Activated CD4-positive, CD25-positive, alpha-beta regulatory T cell (primary cell): ENCODE measurements at places on chromosomes 16 and 17.

GRCh38 chr17:72393553-72393952, 272.7 kb downstream of the SOX9 start:
- DNase-seq: no peak

GRCh38 chr17:50047488-50048126, 8.3 kb upstream of the ITGA3 start:
- no peak for DNase-seq

- no peak for DNase-seq
These were observed 120.3 kb downstream of the AXIN2 start for GRCh38 chr17:65441053-65441605.

GRCh38 chr16:28098959-28099945, 35.7 kb upstream of the GSG1L start:
- DNase-seq: no peak

DNA sequence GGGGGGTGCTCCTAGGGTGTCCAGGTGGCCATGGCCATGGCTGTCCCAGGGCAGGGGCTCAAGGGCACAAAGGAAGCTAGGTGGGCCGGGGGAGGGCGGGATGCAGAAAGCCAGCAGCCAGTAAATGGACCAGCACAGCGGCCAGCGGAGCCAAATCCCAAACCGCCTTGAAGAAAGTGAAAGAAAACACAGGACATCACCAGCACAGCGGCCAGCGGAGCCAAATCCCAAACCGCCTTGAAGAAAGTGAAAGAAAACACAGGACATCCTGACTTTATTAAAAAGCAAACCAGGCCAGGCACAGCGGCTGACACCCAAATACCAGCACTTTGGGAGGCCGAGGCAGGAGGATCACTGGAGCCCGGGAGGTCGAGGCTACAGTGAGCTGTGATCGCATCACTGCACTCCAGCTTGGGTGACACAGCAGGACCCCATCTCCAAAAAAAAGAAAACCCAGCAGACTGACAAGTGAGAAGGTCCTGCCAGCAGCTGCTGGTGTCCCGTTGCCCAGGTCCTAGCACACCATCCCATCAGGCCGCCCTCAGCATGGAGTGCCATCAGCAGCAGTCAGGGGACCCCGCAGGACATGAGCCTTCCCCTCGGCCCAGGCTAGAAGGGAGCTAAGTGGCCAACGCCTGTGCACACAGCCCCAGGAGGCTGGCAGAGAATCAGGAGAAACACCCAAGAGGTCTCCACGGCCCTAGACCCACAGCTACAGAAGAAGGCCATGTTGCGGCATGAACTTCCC, 17.0 kb downstream of the SLC38A10 start:
- no peak for DNase-seq

- DNase-seq: no peak
These were observed 7.6 kb upstream of the LCAT start for GRCh38 chr16:67951485-67951884.

- no peak for DNase-seq
These were observed 16.5 kb downstream of the CRISPLD2 start for GRCh38 chr16:84836234-84836647.

GRCh38 chr17:83091257-83092141, 12.1 kb downstream of the METRNL start:
- no peak for DNase-seq

GRCh38 chr17:47973541-47973940, 2.6 kb downstream of the CDK5RAP3 start:
- no peak for DNase-seq

DNA sequence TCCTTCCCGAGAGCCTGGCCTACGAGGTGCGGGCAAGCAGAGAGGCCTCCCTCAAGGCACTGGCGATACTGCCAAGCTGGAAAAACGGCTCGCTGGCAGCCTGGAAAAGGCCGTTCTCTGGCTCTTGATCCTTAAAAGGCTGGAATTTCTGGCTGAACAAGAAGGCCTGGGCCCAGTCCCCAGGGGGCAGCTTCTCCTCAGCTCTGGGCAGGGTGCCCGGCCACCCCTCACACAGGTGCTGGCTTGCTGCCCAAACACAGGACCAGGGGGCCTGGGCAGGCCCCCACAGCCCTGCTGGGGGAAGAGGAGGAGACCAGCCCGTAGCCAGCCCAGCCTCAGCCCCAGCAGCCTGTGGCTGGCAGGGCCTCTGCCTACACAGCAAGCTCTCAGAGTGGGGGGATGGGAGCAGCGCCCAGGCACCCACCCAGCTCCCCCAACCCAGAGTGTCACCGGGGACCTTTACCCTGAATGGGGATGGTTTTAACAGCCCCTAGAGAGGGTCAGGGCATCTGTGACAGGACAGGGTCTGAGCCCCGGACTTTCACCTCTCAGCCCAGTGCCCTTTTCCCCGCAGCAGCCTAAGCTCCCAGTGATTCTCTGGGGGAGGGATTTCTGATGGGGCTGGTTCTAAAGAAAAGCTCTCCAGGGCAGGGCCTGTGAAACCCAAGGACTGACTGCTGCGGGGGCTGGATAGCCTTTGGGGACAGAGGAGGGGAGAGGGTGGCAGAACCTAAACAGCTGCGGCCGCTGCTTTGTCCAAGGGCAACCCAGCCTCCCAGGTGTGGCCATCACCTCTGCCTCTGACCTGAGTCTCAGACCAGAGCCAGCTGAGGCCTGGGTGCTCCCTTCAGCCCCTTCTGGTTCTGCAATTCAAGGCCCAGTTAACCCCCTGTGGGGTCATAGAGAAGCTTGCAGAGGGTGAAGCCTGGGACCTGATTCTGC, 38.6 kb upstream of the TOB1 start:
- no peak for DNase-seq

DNA sequence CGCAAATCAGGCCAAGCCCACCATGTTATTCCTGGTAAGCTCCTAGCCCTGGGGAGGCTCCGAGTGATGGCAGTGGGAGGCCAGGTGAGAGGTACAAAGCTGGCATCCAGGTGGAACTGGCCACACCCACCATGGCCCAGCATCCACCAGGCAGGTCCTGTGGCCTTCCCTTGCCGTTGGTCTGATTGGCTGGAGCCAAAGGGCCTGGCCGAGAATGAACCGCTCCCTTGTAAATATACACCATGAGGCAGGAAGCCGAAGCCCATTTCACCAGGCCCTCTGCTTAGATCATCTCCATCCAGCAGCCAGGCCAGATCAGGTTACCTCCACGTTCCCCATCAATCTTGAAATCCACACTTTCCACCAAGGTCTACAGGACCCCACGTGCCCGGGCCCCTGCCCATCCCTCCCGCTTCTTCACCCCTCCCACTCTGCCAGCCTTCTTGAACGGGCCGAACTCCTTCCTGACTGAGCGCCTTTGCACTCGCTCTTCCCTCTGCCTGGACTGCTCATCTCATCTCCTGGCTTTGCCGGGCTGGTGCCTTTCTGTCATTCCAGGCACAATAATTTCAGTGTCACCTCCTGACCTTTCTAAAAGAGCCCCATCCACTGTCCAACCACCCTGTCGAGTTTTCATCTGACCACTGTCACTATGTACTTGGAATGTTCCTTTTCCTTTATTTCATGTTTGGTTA, 5.8 kb downstream of the SOCS1 start:
- DNase-seq: no peak

DNA sequence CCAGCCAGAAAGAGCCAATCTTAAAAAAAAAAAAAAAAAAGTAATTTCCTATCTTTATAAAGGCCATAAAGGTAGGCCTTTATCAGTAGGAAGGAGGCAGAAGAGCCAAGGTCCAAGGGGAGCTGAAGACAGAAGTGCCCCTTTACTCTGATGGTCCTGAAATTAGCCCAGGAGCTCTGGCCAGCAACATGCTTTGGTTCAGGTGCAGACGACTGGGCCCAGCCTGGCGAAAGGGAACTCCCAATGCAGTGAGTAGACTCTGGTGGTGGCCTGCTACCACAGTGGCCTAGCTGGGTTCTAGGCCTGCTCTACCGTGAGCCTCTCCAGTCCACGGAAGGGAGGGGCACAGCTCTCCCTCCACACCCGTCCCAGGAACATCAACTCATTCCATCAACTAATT, 23.1 kb upstream of the MEIOB start:
- no peak for DNase-seq

GRCh38 chr16:66996324-66996982, 8.1 kb downstream of the CES4A start:
- no peak for DNase-seq

DNA sequence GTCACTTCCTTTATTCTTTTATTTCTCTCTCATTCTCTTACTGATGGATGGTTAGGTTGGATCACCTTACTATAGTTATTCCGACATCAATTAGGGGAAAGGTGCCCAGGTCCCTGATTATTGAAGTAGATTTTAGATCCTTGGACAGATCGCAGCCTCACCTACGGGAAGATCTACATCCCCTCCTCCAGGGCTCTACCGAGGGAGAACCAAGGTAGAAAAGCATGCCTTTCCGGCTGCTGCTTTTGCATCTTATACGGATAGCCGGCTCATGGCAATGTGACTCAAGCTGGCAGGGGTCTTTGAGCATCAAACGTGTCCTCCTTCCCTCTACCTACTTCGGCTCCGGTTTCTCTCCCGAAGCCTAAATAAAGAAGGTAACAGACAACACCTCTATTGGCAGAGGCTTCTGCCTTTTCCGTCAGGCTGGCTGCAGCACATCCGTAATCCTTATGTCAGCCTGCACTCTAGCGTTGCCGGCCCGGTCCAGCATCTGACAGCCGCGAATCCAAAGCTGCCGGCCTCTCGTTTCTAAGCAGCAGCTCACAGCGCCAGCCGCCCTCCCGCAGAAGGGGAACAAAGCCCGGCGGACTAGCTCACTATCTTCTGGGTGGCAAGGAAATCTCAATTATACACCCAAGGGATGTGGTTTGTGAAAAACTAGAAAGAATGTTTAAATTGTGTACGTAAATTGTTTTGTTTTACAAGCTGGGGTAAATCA, 46.9 kb downstream of the IRX6 start:
- DNase-seq: no peak

DNA sequence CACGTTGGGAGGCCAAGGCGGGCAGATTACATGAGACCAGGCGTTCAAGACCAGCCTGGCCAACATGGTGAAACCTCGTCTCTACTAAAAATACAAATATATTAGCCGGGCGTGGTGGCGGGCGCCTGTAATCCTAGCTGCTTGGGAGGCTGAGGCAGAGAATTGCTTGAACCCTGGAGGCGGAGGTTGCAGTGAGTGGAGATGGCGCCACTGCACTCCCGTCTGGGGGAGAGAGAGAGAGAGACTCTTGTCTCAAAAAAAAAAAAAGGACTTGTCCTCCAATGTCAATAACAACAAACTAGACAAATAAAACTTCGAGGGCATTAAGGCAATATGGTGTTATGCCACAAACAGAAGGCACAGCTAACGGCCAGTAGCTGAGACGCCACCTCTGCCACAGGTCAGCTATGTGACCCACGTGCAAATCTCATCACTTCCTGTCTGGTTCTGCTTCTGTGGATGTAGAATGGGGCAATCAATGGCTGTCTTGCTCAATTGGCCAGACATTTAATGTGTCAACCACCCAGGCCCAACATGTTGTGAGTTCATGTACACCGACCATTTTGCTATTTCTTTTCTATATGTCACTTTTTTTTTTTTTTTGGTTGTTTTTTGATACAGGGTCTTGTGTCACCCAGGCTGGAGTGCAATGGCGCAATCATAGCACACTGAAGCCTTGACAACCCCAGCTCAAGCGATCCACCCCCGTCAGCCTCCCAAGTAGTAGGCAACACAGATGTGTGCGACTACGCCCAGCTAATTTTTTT, 834 bp upstream of the TXNDC11 start:
- no peak for DNase-seq

GRCh38 chr17:52648995-52649394, 490.5 kb upstream of the CA10 start:
- no peak for DNase-seq

DNA sequence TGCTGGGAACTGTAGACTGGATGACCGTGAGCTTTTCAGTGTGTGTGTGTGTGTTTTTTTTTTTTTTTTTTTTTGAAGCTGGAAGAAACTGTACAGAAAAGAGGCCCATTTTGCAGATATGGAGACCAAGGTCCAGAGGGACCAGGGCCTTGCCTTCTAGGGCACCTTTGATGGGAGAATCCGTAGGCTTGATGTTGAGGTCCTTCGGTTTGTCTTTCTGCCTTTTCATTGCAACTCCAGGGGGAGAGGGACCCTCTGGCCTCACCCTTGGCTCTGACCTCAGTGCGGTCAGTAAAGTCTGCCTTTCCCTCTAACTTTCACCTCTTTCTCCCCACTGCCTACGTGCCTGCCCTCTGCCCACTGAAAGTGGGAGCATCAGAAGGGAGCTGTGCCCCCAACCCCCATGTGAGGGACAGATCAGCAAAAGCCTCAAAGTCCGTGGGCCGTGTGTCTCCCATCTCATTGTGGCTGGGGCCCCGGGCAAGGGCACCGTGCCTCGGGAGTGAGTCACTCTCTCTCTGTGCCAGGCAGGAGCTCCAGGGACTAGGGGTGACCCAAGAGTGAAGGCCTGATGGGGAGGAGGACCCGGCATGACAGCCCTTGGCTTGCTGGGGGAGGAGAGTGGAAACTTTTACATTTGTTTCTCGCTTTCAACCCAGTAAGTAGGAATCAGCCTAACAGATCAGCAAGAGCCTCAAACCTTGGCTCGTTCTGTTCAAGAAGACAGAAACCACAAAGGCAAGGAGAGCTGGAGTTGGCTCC, 123.6 kb downstream of the CMIP start:
- no peak for DNase-seq

DNA sequence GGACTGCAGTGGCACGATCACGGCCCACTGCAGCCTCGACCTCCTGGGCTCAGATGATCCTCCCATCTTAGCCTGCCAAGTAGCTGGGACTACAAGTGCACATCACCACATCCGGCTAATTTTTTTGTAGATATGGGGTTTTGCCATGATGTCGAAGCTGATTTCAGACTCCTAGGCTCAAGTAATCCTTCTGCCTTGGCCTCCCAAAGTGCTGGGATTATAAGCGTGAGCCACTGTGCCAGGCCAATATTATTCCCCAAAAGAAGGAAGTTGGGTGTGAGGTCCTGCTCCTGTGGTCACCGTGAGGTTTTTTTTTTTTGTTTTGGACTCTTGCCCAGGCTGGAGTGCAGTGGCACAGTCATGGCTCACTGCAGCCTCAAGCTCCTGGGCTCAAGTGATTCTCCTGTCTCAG, 1.5 kb downstream of the AMZ2 start:
- DNase-seq: no peak

DNA sequence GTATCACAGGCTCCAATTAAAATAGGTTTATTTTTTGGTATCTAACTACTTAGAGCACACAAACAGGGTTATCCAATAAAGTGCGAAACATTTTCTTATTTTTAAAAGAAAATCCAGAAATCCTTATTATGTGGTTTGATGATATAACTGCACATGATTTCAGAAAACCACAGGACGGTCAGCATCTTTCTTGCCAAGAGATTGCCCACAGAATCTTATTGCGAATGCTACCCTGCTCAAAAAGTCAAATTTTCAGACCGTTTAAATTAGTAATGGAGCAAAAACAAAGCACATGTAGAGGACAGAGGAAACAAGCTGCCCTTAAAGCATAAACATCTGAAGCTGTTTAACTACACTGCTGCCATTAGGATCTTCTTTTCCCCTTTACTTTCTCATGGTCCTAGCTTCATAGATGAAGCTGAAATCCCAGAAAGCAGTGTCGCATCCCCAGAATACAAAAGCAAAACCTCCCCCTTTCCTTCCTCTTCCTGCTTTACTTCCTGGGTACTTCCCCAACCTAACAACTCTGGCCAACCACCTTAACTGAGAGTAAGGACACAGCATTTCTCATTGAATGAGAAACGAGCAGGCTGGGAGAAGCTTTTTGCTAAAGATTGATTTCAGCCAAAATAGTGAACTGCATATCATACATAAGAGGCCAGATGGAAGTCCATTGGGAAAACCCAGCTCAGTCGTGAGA, 43.7 kb downstream of the CMTM4 start:
- no peak for DNase-seq
